ENCODE measurements at places on chromosomes 16 and 17.

GRCh38 chr16:9114112-9114511 is 22.7 kb downstream of the HAPSTR1 start:
- no peak for DNase-seq

- no peak for DNase-seq
These were observed 76.5 kb upstream of the TNRC6C start for GRCh38 chr17:77882040-77882439.

GRCh38 chr16:86353148-86353547 is 157.2 kb upstream of the FOXF1 start:
- no peak for DNase-seq

- DNase-seq, result no peak
These were observed 66.2 kb downstream of the MYH13 start for GRCh38 chr17:10306585-10306984.

GRCh38 chr17:41814195-41814594 is 1.4 kb downstream of the FKBP10 start:
- no peak for DNase-seq

DNA sequence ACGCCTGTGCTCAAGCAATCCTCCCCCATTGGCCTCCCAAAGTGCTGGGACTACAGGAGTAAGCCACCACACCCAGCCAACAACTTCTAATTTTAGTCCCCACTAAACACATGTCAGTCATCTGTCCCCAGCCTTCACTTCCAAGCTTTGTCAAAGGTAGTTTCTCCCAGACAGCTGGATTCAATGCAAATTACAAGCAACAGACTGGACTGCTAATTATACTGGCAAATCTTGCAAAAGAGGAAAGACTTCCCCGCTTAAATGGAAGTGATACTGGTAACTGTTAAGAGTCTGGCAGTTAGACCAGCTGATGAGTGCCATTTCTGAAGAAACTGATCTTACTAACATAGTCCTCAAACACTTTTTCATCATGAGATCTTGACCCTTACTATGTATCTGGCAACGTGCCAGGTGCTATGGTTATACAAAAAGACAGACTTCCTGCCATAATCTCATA is 8.2 kb upstream of the GGA2 start:
- DNase-seq, result no peak

- DNase-seq, result no peak
These were observed 68.7 kb upstream of the IRX3 start for GRCh38 chr16:54355251-54355650.

- DNase-seq, result peak; percentile 95
These were observed 66.2 kb downstream of the TMEM132E start for GRCh38 chr17:34645594-34645993.

- DNase-seq, result no peak
These were observed 296.6 kb upstream of the PMFBP1 start for GRCh38 chr16:72468582-72468981.

GRCh38 chr17:9802294-9802693 is 10.9 kb upstream of the DHRS7C start:
- DNase-seq, result no peak

DNA sequence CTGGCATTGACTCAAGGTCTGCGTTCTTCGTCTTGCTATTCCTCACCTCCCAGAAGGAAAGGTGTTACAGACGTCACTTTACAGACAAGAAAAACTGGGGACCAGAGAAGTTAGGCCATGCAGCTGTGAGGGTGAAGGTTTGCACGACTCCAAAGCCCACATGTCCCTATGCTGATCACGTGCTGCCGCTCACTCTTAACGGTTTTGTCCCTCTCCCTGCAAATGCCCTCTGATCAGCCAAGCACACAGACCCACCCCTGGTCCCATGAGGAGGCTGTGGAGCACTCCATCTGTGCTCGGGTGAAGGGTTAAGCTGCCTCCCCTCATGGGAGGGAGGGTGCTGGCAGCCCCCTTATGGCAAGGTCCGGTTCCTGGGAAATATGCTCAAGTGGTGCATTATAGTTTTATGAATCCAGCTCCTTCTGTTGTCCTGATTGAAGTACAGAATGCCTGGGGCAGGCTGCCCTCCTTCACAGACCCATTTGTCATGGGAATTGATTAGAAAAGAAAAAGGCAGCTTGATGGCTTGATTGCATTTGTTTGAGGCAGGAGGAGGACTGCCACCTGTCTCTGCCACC is 18.8 kb downstream of the CCDC182 start:
- no peak for DNase-seq

DNA sequence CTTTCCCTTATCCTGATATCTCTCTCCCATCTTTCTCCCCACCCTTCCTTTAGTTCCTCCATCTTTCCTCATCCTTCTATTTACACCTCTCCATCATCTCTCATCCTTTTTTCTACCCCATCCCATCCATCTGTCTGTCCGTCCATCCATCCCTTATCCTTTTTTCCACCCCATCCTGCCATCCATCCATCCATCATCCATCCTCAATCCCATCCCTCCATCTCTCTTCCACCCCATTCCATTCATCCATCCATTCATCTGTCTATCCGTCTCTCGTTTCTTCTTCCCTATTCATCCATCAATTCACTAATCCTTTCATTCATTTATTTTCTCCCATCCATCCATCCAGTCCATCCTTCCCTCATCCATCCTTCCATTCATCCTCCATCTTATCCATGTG is 68.1 kb downstream of the ABCC6 start:
- no peak for DNase-seq

- no peak for DNase-seq
These were observed 109.0 kb upstream of the DHX40 start for GRCh38 chr17:59456428-59456827.

- DNase-seq, result no peak
These were observed 28.9 kb upstream of the CMIP start for GRCh38 chr16:81415751-81416150.

DNA sequence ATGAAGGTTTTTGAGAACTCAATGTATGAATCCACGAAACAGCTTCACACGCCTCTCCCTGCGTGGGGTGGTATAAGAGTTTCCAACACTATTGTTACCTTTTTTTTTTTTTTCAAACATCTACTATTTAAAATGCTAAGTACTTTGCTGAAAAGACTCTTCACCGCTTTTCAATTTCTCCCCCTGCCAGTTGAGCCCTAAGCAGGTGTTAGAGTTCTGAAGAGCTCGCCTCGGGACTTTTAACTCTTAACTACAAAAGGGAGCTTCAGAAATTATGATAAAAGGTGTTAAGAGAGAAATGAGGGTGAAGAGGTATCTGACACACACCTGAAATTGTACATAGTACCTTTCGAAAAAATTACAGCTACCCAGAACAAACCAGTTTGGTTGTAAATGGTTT is 20.9 kb upstream of the PSMD7 start:
- DNase-seq, result peak; percentile 84

- no peak for DNase-seq
These were observed 99.5 kb upstream of the DHX40 start for GRCh38 chr17:59465949-59466307.

GRCh38 chr16:86911437-86911958 is 333.1 kb downstream of the FOXL1 start:
- no peak for DNase-seq

- no peak for DNase-seq
These were observed 553 bp upstream of the RAB11FIP4 start for GRCh38 chr17:31390748-31391495.

GRCh38 chr17:47742319-47743181 is 9.5 kb downstream of the TBX21 start:
- peak; percentile 9 for DNase-seq

- DNase-seq, result no peak
These were observed 525.7 kb downstream of the NPIPA7 start for GRCh38 chr16:16904601-16905000.

Measured in NCI-H345 (cell line).